ENCODE measurements at places on chromosomes 7 and 10. TPM values are rescaled to one million over a fixed set of nuclear protein-coding genes. Genes with fewer than 3 reads are reported as not detected.
A peak's percentile ranks its signal among the peaks of the same experiment; 100 is the strongest.

GRCh38 chr10:115125505-115125904, 32.3 kb downstream of the ATRNL1 start:
- DNase-seq: no peak

DNA sequence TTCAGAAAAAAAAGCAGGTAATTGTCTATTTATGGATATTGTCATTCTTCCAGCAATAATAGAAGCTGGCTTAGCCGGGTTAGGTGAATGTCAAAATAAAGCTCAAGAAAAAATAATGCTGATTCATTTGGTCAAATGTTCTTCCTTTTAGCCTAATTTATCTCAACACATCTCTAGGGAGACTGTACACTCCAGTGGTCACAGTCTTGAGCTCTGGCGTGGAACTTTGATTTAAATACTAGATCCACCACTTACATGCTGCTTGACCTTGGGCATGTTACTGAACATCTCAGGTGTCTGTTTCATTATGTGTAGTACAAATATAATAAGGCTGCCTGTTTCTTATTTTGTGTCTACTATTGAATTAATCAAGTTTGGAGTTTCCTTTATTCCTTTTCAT, 22.0 kb downstream of the PRTFDC1 start:
- DNase-seq: no peak

DNA sequence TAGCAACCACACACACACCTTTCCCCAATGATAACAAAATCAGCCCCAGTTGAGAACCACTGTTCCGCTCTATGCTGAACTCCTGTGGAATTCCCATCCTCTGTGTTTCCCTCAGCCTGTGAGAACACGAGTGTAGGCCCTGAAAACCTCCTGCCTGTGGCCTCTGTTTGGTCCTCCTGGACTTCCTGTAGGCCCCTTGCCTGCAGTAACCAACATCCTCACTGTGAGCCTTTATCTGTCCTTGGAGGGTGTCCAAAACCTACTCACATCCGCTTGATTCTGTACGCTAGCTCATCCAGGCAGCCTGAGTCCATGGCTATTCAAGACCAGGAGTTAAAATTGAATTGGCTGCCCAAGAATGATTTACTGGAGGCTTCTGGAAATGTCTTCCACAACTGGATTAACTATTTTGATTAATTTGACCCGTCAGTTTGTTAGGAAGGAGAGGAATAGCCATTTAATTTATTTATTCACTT, 149.8 kb downstream of the AKR1D1 start:
- DNase-seq: no peak

LEP gene
- total RNA-seq: 7.2 TPM

GRCh38 chr7:27157702-27158431, 1.4 kb upstream of the HOXA7 start:
- DNase-seq: peak; percentile 55

GRCh38 chr10:44042075-44042770, 342.7 kb downstream of the CXCL12 start:
- DNase-seq: no peak

DNA sequence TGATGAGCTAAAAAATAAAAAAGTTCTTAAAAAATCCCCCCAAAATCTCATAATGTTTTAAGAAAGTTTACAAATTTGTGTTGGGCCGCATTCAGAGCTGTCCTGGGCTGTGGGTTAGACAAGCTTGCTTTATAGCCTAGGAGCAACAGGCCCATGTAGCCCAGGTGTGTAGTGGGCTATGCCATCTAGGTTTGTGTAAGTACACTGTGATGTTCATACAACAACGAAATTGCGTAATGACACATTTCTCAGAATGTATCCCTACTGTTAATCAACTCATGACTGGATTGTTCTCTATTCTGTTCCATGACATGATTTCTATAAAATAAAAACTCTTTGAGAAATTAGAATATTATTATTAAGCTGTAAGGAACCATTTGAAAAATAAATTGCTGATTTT, 13.0 kb downstream of the MIOS start:
- no peak for DNase-seq

DNA sequence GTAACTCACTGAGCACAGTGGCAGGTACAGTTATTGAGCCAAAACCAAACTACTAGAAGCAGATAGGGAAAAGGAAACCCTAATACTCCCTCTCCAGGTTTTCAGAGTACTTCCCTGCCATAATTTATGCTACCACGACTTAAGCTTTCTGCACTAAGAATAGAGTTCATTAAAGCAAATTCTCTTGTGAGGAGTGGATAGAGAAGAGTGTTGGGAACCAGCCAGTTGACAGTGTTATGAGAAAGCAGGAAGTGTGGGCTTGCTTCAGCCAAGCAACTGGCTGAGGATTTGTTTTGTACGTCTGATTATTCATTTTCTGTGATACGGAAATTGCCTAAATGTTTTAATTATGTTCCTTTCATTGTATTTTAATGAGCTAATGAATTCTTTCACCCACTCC, 280.5 kb downstream of the KIF20B start:
- no peak for DNase-seq

DNA sequence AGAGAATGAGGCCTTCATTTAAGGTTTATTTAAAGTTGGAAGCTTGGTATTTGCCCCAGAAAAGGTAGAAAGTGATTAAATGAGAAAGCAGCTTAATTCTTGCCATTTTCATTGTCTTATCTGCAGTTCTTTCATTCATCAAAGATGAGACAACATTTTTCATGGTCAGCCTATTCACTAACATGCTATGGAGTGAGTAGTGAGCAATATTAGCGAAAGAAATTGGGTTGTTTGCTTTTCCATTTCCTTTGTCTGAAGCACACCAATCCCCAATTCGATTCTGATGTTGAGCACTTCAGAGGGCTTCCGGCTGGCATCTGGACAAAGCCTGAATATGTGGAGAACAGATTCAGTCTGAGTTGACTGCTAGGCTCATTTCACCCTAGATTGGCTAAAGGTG, 317.2 kb downstream of the BBS9 start:
- no peak for DNase-seq

GIMAP4 gene
- 52.8 TPM for total RNA-seq

- no peak for DNase-seq
These were observed 35.2 kb upstream of the KLF6 start for GRCh38 chr10:3820255-3820654.

GRCh38 chr10:73252445-73253224, at the start of gene MRPS16:
MRPS16 (minus strand) TSS chr10:73252644; CDS start chr10:73252482, 162 bp downstream.
- DNase-seq: peak; percentile 94

DNA sequence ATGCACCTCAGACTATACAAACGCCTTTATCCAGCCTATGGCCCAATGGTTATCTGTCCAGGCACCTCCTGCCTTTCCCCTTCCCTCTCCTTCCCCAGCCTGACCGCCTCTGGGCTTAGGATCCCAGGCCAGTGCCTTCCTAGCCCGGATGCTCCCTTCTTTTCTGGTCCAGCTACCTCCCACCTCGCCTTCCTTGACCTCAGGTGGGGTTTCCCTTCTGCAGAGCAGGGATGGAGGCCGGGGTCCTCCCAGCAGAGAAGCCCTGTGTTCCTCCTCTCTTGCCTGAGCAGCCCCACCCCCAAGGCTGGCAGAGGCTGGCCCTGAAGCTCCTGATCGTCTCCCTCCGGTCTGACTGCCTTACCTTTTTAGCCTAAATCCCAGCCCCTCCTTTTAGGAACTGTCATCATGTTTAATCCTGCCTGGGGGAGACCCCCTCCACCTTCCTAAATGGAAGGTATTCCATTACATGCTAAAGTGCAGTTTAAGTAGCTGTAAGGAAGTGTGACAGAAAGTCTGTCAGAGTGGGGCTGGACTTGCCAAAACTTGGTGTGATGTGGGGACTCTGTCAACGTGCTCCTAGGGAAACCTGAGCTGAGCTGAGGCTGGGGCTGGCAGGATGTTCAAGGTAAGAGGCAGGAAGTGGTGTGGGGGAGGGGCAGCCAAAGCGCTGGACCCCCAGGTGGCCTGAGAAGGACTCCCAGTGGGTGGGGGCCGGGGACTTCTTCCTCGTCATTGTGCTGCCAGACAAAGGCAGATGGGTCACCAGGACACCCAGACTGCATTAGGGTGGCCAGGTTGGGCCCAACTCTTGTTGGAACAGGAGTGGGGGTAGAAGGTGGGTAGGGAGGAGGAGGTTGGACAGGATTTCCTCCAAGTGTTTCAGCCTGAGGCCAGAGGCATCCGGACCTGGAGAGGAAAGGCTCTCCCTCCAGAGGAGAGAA, 39.5 kb downstream of the LBX1 start:
- no peak for DNase-seq

- no peak for DNase-seq
These were observed 91.1 kb upstream of the CARD11 start for GRCh38 chr7:3134745-3135144.

DNA sequence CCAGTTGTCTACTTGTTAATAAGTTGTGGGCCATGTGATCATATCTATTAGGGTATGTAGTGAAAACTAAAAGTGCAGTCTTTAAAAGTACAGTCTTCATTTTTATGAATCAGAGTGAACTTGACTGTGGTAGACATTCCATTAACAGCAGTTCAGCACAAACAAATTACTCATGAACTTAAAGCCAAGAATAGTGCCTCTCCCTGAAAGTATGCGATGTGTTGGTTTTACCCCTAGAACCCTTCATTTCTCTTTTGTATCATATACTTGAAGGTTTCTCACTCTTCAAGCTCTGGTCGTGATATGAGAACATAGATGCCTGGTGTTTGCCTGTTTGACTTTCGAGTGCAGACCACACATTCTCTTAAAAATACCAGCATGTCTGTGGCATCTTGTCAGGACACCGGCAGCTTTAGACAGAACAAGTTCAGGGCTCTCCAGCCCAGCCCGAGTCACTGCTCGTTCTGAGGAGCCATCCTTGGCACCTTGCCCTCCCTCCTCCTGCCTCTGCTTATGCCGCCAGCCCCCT, 159.3 kb downstream of the LCOR start:
- no peak for DNase-seq
